Kidney (tissue), 22 donors: ENCODE measurements at places on chromosomes 3 and 15. TPM values are rescaled to one million over a fixed set of nuclear protein-coding genes. Genes with fewer than 3 reads are reported as not detected.
A peak's percentile ranks its signal among the peaks of the same experiment; 100 is the strongest.

DNA sequence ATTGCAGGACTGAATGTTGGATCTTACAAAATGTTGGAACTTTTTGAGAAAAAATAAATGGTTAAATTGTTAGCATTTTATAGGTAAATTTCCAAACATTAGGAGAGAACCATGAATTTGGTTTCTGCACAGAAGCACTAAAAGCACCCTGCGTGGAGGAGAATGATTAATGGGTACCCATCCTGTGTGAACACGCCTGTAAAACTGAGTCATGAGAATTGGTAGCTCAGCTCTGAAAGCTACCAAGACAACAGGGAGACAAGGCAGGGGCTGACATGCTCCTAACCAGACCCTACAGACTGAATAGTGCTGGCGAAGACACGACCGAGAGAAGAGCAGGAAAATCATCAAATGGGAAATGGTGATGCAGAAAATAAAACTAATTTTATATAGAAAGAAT, 32.4 kb upstream of the MTMR10 start:
- no peak for DNase-seq

DNA sequence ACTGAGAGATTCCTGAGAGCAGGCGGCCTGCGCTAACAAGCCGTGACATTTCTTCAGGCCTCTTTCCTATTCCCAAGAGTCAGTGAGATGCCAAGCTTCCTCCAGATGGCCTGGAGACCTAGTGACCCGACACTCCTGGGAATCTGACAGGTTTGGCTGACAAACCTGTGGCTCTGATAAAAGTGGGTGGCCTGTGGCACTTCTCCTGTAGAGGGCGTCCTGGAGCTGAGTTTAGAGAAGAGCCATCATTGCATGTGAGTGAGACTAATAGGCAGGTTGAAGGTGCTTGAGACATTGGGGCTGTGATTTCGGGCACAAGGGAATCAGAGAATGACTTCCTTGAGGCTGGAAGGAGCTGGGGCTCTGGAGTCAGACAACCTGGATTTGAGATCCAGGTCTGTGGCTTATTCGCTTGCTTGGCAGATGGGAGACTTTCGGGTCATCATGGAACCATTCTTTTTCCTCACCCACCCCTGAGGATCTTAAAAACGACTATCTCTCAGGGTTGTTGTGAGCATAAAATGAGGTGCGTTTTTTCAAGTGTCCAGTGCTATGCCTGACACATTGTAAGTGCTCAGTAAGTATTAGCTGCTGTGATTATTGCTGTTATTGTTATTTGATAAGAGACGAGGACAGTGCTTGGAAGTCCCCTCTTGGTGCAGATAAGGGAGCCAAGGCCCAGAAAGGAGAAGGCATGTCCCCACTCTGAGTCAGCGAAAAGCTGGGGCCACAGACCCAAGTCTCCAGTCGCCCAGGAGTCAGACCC, 77.2 kb downstream of the SCN10A start:
- DNase-seq: peak; percentile 28

DNA sequence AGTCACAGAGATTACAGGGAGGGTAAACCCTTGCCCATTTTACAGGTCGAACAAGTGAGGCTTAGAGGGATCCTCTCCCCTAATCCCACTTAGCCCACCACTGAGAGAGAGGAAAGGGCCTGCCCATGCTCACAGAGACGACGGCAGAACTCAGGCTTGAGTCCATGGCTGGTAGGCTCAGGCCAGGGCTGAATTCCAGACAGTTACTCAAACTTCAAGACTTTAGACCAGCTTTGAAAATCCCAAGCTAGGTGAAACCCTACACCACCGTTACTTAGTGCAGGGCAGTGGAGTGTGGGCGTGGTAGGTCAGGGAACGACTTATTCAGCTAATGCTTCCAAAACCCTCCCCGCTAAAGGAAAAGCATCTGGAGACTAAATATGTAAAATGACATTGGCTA, 16.4 kb downstream of the GRIP2 start:
- no peak for DNase-seq

- DNase-seq: no peak
Measured at GRCh38 chr15:99987119-99987506, 253.9 kb upstream of the LYSMD4 start.

DNA sequence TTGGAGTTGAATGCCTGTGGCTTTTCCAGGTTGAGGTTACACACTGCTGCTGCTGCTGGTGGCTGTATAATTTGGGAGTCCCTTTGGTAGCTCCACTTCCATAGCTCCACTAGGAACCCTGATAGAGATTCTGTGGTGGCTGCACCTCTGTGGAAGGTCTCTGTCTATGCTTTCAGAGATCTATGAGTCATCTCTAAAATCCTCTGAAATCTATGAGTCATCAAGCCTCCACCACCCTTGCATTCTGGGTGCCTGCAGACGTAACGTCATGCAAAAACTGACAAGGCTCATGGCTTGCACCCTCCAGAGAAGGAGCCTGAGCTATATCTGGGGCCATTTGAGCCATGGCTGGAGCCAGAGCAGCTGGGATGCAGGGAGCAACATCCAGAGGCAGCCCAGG, 1037.0 kb upstream of the CFAP20DC start:
- DNase-seq: no peak

GRCh38 chr3:78287085-78287484, 1247.2 kb downstream of the ROBO2 start:
- DNase-seq: no peak

- DNase-seq: no peak
Measured at GRCh38 chr3:197784019-197784585, 7.0 kb upstream of the LRCH3 start.

SI gene
- 0.11 TPM for polyA plus RNA-seq

DNA sequence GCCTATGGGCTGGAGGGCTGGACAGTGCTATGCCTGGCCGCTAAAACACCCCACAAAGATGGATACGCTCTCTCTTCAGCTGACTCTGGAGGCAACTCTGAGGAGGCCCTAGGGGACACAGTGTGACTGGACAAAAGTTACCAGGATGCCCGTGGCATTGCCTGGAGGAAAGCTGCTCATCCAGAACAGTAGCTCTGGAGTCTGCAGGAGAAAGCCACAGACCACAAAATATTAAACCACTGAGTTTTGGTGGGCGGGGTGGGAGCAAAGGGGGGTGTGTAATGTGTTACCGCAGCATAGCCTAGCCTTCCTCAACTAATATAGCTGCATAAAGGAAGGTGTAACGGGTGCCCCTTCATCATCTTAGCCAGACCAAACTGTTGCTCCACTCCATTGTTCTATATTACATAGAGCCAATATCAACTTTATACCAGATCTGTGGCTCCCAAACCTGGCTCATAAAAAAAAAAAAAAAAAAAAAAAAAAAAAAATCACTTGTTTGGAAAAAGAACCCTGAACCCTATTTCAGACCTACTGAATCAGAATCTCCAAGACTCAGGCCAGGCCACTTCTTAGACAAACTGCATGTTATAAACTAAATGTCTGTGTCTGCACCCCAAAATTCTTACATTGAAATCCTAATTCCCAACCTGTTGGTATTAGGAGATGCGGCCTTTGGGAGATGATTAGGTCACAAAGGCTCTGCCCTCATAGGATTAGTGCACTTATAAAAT, 132.6 kb downstream of the TNIK start:
- no peak for DNase-seq

- DNase-seq: no peak
Measured at GRCh38 chr3:190877925-190878324, 15.4 kb upstream of the GMNC start.

DNA sequence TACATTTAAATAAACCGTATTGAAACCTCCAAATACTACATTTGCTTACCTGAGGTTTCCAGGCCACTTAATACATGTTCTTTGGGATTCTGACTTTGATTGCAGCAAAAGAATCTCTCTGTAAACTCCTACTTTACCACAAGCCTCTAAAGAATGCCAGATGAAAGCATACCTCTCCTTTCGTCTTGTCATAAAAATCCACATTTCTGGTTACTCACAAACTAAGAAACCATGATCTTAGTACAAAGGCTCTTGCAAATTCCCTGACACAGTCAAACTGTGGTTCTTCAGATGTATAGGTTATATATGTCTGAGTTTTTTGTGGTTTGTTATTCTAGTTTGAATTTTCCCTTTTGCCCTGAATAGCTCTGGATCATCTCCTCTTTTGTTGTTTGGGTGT, 188.4 kb downstream of the RAP2B start:
- DNase-seq: no peak

GMNC gene
- 2.1 TPM for polyA plus RNA-seq

DNA sequence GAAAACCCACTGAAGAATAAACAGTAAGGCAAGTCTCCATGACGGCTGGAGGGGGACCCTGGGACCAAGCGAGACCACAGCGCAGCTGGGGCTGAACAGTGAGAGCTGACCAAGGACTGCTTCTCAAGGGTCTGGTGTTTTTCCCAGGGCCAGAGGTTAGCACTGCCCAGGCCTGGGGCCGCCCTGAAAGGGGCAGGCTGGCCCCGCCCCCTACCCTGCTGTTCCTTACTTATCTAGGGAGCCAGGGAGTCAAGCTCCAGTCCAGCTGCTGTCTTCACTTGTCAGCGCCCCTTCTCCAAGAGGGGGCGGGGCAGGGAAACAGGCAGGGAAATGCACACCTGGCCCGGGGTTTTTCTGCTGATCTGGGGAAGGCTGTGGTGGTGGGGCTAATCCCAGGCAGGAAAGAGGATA, 51.6 kb upstream of the HACD2 start:
- DNase-seq: no peak

DNA sequence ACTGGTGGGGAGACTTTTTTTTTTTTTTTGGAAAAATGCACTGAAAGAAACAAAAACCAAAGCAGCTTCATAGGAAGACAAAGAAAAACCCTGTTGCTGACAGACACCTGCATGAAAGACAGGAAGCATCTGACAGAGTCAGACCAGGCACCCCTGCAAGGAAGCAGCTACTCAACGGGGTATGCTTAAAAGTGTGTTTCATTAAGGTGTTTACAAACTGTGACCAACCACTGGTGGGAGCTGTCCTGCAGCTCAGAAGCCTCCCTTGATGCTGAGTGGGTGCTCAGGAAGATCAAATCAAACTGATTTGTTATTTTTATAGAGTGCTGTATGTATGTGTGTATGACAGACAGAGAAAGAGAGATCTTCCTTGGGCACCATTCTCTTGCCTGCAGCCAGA, 34.7 kb upstream of the AGBL1 start:
- no peak for DNase-seq

DNA sequence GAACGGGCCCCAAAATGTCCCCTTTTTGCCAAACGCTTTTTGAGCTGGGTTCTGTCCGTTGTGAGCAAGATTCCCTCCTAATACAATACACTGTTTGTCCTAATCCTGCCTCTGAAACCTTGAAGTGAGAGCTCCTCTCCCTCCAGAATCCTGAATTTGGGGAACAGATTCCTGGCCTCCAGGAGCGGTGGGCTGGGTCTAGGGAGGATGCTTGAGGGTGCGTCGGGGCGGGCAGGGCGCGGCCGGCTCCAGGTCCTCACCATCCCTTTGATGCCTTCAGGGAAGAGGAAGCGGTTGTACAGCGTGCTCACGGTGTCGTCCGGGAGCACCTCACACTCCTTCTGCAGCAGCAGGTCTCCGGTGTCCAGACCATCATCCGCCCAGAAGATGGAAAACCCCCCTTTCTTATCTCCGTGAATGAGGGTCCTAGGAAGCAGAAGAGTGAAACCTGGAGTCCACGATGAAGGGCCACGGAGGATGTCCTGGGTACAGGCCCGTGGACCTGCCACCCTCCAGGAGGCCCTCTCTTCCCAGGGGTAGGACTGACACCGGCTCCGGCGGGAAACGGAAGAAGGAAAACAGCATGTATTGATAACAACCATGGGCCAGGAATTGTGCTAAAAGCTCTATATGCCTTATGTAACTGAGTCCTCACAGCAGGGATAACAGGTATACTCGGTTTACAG, 23.2 kb downstream of the ALDH1L1 start:
- DNase-seq: no peak
